ENCODE measurements at places on chromosomes 5 and 9. TPM values are rescaled to one million over a fixed set of nuclear protein-coding genes. Genes with fewer than 3 reads are reported as not detected.

DNA sequence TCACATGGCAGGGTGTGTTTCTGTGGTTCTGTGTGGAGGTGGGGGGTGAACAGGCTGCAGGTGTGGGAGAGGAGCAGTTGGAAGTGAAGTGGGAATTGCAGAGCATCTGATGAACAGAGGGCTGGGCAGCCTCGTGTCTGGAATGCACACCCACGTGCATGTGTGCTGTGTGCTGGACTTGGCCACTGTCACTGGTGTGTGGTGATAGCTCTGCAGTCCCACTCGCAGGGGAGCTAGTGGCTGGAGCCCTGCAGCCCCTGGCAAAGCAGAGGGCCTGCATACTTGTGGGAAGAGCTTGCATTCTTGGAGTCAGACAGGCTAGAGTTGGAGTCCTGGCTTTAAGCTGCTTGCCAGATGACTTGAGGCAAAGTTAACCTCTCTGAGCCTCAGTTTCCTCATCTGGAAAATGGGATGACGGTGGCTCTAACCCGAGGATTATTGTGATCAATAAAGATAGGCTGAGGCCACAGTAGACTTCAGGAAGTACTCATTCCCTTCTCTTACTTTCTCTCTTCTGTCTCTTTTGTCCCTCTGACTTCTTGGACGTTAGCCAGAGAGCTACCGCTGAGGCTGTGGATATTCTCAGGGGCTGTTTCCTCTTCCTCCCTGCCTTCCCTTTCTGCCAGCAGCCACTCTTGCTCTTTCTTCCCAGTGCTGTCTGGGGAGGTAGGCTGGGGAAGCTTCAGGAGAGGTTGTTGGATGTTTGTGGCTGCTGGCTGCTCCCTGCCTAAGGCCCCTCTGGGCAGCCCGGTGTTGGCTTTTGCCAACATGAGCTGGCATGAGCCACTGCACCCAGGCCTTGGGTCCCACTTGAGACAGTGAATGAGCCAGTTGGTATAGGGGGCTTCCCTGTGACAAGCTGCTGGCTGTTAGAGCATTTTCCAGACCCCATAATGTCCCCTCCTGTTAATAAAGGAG is 18.3 kb downstream of the PSAT1 start:
- DNase-seq = no peak

DNA sequence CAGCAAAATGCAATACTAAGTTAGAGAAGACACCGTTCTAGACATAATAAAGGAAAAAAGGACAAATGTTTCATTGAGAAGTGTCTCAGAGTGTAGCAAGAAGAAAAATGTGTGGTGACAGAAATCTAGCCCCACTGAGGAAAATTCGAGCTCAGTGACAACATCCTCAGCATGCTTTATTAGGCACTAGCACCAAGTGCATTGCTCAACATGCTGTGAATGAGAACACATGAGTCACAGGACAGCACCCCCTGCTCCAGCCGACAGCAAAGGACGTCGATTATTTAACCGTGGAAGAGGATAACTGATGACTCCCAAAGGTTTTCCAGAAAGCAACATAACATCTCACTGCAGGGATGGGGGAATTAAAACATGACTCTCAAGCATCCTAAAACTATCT is 182.7 kb downstream of the GNAQ start:
- no peak for DNase-seq

FYB1 gene
- polyA plus RNA-seq = 5.5 TPM

OTP gene
- polyA plus RNA-seq = not detected

PCDHAC2 gene
- polyA plus RNA-seq = 0.50 TPM

ZMYND19 gene
- 7.0 TPM for polyA plus RNA-seq

Measured in liver (tissue), 10 donors.